ENCODE measurements at places on chromosomes 4 and X.

- no peak for DNase-seq
Observed at GRCh38 chrX:85590638-85591037, 211.2 kb upstream of the POF1B start.

- no peak for DNase-seq
Observed at GRCh38 chr4:76197031-76197743, 16.4 kb downstream of the SCARB2 start.

GRCh38 chr4:52507774-52508173, 151.3 kb downstream of the USP46 start:
- no peak for DNase-seq

- DNase-seq: no peak
Observed at GRCh38 chr4:82839624-82840023, 41.0 kb upstream of the SCD5 start.

- DNase-seq: no peak
Observed at GRCh38 chr4:119810001-119810400, 181.4 kb upstream of the PDE5A start.

DNA sequence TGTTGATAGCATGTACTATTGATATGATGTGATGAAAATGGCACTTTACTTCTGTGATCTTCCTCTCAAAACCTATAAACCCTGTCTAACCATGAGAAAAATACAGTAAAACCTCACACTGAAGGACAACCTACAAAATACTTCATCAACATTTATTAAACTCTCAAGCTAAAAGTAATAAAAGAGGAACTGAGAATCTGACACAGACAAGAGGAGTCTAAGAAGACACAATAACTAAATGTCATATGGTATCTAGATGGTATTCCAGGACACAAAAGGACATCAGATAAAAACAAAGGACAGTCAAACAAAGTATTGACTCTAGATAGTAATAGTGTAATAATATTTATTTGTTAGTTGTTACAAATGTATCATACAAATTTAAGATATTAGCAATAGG, 655.3 kb downstream of the SH3BGRL start:
- no peak for DNase-seq

DNA sequence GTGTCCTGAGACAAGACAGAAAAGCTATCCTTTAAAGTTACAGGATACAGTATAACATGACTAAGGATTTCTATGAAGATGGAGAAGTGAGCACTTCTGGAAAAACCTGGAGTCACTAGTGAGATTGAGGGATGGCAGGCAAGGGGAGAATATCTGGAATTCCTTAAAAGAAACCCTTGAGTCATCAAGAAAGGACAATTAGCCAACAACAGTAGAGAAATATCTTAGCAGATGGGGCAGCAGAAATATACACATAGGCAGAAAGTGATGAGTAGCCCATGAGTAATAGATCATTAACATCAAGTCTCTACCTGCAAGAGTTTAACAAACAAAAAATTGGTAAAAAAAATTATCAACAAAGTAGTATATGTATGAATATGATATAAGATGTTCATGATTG, 858.8 kb upstream of the FRG1 start:
- DNase-seq: no peak

DNA sequence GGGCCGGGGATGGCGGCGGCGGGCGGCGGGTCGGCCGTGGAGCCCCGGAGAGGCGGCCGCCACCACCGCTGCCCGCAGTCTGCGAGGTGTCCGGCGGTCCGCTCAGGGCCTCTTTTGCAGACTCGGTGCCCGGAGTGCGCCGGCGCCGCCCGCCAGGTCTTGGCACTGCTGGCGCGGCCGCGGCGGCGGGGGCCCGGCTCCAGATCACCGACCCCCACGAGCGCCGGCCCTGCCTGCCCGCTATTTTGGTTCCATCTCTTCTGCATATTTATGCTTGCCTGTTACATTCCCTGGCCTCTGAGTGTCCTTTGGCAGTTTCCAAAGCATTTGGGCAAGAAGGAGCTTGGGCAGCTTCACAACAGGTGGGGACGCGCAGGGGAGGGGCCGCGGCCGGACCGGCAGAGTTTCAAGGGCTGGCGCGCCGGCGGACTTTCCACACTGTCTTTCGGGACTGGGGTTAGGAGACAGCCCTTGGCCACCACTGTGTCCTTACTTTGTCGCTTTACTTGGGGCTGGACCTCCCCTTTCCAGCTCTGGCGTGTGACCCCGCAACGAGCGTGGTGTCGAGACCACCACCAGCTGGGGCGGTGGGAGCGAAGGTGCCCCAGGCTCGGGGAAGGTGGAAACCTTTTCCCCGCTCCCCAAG, 668 bp upstream of the TAPT1 start:
- DNase-seq: peak; percentile 6

GRCh38 chr4:137819964-137820383, 287.7 kb upstream of the PCDH18 start:
- DNase-seq: no peak

- DNase-seq: no peak
Observed at GRCh38 chr4:84220990-84221389, 278.1 kb downstream of the NKX6-1 start.

- DNase-seq: no peak
Observed at GRCh38 chr4:26815199-26815598, 45.4 kb upstream of the STIM2 start.

GRCh38 chrX:42117318-42117717, 194.0 kb upstream of the CASK start:
- DNase-seq: no peak

GRCh38 chr4:60897415-60897814, 302.7 kb upstream of the ADGRL3 start:
- DNase-seq: no peak

DNA sequence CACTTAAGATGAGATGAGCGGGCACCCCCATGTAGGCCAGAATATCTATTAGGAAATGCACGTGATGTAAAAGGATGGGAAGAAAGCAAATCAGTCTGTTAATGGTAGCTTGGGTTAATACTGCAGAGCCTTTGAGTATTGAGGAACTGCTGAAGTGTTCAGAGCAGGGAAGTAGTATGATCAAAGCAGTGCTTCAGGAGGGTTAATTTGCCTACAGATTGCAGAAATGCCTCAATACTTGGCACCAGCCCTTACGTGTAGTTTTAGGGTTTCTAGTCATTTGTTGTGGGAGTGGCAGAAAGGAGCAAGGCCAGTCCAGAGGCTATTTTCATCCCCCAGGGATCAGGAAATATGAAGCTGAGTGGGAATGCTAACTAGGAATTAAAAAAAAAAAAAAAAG, 19.7 kb downstream of the ZFX start:
- no peak for DNase-seq

DNA sequence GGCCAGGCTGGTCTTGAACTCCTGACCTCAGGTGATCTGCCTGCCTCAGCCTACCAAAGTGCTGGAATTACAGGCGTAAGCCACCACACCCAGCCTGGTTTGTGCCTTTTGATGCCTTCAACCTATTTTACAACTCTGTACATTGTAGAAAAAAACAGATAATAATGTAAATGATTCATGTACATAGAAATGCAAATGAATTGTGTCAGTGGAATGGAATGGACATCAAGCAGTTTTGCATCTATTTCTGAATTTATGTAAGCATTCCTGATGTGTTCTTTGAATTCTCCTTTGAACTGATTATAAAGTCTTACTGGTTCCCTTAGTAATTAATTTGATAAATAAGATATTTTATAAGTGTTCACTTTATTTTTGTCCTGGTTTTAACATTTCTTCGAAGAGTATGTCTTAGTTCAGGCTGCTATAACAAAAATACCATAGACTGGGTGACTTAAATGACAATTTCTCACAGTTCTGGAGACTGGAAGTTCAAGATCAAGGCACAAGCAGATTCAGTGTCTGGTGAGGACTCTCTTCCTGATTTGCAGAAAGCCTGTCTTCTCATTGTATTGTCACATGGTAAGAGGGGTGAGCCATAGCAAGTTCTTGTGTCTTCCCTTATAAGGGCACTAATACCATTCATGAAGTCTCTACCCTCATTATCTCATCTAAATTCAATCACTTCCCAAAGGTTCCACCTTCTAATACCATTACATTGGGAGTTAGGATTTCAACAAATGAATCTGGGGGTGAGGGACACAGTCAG, 162.2 kb upstream of the S100G start:
- DNase-seq: no peak

DNA sequence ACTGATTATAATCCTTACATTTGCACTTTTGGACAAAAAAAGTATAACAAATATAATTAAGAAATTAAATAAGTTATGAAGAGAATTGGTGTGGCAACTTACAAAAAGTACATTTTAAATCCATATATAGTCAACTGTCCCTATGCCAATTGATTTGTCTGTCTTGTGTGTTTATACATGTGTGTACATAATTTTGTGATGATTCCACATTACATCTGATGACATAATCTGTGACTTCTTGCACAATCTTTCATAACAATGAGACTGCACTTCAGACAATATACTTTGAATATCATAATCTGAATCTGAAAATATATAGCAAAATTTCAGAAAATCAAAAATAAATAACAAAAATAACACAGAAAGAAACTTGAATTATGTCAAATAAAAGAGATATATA, 953.4 kb downstream of the FAT4 start:
- no peak for DNase-seq

- no peak for DNase-seq
Observed at GRCh38 chrX:154715825-154716224, 35.1 kb downstream of the GAB3 start.

GRCh38 chr4:111871802-111872201, 273.5 kb upstream of the FAM241A start:
- DNase-seq: no peak
